ENCODE measurements at places on chromosomes 2 and 18.

- DNase-seq = no peak
These were observed 16.7 kb downstream of the TSN start for GRCh38 chr2:121771976-121772742.

DNA sequence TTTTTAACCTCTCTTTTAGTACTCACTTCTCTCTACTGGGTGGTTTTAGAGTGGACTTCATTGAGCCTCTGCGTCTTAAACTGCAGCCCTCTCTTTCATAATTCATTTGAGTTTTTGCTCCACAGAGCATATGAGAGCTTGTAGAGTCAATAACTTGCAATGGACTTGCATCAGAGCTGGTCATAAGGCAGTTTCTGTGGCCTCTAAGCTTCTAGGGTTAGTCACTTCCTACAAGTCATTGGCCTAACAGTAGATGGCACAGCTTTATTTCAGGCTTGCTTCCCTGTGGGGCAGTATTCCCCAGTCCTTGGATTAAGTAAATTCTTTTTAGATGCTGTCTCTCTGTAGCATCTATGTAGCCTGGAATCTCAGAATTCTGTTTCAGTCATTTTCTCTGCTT lies 1435.7 kb downstream of the LRP1B start:
- no peak for DNase-seq

DNA sequence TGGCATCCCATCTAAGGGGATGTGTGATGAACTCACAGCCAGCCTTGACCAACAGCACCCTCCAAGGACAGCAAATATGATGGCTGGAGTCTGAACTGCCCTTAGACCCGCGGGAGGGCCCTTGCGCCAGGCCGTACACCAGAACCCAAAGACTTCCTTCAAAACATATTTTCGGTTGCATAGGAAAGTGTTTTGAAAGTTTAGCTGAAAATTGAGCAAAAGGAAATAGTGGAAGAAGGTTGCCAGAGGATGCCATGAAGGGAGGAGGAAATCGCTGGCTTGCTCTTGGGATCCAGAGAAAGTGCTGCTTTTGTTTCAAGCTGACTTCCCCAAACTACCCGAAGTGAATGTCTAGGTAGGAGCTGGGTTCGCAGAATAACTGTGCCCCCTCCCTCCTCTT lies 61.3 kb downstream of the IL1R2 start:
- DNase-seq = no peak

DNA sequence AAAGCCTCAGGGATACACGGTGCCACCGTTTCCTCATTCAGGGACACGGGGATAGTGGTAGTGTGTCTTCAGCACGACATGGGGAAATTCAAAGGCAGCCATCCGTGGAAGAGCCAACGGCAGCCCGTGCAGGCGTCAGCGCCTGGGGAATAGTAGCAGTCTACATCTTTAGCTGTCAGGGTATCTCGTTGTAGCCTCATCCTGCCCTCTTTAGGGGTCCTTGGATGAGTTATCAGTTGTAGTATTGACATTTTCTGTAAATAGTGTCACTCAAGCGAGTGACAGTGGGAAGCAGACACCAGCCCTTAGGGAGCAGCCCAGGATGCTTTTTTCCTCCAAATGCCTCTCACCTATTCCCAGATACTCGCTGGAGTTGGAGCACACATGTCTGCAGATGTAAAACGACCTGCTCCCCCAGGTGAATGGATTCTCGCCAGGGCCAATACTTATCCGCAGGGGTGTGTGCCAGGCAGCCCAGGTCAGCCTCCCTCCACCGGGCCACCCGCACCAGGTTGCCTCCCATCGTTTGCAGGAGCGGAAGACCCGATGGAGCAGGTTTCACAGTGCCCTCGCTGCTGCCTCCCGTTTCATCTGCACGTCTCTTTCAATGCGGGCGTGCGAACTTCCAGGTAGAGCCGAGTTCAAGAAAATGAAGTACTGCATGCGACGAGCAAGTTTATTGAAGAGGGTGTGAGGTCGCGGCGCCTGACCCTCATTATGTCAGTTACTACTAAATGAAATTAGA lies 41.0 kb downstream of the AGAP1 start:
- DNase-seq = no peak

- no peak for DNase-seq
These were observed 138.1 kb downstream of the SETBP1 start for GRCh38 chr18:44818668-44819403.

DNA sequence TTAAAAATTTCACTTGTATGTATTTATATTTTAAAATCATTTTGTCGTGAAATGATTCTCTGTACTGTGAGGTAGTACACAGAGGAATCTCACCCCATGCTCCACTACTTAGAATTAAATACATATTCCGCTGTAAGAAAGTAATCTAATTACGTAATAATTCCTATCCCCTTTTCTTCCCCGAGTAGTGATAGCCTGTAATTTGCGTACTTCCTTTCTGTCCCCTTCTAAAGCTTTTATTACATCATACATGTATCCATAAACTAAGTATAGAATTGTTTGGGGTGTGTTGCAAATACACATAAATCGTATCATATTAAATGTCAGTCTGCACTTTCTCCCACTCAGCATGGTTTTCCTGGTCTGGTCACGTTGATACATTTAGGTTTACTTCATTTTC lies 12.4 kb upstream of the CHCHD5 start:
- no peak for DNase-seq

DNA sequence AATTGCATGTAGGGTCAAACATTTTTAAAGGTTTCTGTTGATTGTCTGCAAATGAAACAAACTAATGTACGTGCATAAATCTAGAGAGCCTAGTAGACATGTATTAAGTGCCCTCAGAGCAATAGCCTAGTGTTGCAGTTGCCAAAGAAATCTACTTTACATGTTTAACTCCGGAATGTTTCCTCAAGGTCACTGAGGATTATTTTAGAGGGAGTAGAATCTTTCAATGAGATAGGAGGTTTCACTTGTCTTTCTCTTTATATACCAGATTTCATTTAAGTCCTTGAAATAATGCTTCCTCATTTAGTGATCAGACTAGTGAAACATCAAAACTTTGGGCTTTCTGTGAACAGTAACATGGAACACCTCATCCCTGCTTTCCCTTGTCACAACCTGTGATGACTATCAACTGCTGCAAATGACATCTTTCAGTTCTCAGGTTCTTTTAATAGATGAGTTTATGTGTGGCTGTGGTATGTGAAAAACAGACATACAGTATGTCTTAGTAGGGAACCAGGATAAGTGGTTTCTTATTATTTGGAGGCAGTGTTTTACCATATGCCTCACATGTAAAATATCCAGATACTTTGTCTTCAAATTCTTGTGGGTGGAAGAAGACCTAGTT lies 5.5 kb downstream of the UBE2E3 start:
- no peak for DNase-seq

- DNase-seq = no peak
These were observed 123.8 kb downstream of the CYP26B1 start for GRCh38 chr2:72023678-72024390.

- no peak for DNase-seq
These were observed 74.4 kb upstream of the CYP20A1 start for GRCh38 chr2:203164311-203164935.

DNA sequence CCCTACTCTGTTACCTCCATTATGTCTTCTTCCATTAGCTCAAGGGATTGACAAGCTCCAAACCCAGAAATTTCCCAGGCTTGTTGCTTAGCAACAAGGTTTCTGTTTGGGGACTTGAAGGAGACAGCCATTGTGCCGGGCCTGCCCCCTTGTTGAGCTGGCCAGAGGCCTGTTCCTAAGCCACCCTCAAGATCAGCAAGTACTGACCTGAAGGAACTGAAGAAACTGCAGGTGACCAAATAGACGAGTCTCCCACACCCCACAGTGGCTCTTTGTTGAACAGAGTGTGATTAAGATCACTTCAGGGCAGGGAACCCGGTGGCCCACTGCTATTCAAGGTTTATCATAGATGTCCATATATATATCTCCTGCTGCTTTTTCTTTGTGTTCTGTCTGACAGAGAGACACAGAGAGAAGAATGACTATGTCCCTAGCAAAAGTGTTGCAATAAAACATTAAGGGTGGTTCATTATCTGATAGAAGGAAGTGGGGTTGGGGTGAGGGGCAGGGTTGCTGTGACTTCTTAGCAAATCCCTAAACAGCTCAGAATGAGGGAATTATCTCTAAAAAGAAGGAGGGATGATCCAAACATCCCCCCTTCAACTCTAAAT lies 69.2 kb downstream of the RNF144A start:
- DNase-seq = no peak

- DNase-seq = no peak
These were observed 28.6 kb downstream of the RBMS1 start for GRCh38 chr2:160465002-160465401.

- no peak for DNase-seq
These were observed 73.3 kb upstream of the ACKR3 start for GRCh38 chr2:236496340-236496739.

DNA sequence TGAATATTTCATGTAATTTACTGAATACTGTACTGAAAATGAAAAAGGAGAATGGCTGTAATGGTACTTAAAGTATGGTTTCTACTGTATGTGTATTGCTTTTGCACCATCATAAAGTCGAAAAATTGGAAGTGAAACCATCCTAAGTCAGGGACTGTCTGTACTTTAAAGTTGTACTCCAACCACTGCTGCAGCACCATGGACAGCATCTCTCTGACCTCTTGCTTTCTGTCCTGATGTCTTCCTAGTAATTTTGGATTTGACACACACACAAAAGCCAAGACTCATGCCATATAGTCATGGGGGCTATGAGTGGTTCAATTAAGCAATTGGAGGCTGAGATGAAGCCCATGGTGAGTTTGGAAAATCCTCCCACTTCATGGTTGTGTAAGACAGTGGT lies 256.3 kb upstream of the PKDCC start:
- no peak for DNase-seq

DNA sequence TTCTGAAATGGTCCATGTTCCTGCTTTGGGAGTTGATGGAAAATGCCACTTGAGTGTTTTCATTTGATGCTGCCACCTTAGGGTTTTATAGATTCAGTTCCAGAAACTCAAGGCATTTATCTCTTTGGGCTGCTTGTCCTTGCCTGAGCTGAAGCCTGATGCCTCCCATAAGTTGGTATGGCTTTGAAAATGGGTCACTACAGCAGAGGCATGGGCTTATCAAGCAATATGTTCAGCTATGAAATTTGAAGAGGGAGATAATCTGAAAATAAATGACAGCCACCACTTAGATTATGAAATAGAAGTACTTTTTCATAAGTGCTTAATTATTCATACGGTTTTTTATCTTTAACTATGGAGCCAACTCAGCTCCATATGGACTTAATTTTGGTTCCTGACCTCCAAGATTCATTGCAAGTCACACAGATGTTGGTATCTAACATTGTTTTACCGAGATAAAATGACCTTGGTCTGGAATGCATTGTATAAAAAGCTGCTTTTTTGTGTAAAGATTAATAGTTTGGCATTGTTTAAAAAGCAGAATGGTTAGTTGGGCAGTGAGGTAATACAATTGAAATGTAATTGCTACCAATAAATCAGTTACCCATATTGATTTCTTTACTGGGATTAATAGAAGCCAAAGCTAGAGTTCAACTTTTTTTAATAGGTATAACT lies 4.5 kb downstream of the SLC14A1 start:
- no peak for DNase-seq

DNA sequence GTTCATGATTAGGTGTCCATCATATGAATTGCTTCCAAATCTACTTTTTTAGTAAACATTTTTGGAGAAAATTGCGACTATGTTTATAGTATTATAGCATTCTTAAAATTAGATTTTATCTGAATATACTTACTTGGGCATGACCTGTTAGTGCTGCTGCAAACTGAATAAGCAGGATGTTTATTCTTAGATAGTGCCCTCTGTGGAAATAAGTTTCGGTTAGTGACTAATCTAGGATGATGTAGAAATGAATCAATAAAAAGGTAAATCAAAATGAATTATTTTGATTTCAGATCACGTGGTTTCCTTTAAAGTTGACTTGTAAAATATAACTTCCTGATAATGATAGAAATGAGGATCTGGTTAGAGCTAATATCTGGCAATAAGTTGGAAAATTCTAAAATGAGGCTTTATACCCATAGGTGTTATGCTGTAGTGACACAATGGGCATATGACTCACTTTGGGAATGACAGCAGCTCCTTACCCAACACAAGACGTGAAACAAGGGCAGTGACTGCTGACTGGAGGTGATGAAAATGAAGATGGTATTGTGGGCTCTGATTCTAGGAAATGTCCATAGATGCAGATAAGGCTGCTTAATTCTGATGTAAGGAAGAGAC lies 165.8 kb upstream of the TCF4 start:
- DNase-seq = no peak

DNA sequence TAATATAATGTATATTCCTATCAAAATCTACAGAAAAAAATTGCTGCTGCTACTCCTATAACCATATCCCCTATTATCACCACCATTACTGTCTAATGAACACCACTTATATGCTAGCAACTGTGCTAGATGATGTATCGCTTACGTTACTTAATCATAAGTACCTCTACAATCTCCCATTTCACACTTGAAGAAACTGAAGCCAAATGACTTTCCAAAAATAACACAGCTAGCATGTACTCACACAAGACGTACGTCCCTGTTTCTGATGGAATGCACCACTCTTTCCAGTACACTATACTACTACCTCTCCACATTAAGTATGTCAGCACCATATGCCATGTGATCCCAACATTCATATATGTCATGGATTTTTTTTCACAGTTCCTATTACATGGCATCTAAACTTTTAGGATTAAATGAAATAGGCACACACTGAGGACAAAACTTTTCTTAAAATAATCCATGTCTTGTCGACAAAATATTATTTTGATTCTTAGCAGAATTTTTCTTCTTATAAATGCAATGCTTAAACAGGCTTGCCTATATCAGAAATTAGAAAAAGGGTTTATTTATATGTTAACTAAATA lies 112.8 kb downstream of the NBAS start:
- DNase-seq = no peak

DNA sequence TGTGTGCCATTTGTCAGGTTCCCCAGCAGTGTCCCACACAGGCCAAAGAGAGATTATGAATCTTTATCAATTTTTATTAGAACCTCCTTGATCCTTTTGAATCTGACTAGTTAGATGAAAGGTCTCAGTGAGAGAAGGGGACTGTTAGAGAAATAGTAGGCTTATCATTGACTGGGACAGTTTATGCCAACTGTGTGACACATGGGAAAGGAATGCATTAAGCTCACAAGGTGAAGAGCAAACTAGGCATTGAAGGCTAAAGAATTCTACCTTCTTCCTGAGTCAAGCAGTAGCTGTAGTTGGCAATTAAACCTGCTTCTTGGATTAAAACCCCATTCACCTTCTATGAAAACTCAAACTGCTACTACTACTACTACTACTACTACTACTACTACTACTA lies 389.6 kb upstream of the CDH19 start:
- no peak for DNase-seq

GRCh38 chr18:8816816-8817215 lies 111.5 kb downstream of the MTCL1 start:
- DNase-seq = no peak

Measured in CD4-positive, alpha-beta T cell (primary cell).